ENCODE measurements at places on chromosomes 3 and 15.

DNA sequence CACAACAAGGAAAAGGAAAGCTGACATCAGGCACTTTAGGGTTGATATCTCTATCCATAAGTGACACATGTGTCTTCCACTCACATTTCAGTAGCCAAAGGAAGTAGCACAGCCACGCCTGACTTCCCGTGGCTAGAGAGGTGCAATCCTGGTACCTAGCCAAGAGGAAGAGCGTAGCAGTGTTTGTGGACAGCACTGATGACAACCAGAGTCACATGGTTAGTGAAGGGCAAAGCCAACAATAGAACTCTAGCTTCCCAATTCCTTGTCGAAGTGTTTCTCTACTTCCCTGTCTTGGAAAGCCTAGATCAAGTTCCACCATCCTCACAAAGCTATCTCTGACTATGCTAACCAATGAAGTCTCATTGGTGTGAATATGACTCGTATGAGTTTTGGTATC lies 189.2 kb downstream of the RSL24D1 start:
- no peak for DNase-seq

GRCh38 chr3:139608924-139609323 lies 68.8 kb downstream of the NMNAT3 start:
- no peak for DNase-seq

- DNase-seq: no peak
Observed at GRCh38 chr15:31305796-31306425, 20.7 kb upstream of the KLF13 start.

- DNase-seq: peak; percentile 76
Observed at GRCh38 chr3:141828890-141829289, 47.6 kb upstream of the ATP1B3 start.

All from adipocyte (in vitro differentiated cells).